ENCODE measurements at places on chromosomes 3 and 15. TPM values are rescaled to one million over a fixed set of nuclear protein-coding genes. Genes with fewer than 3 reads are reported as not detected.

GRCh38 chr3:128307781-128308469 lies 154.6 kb downstream of the EEFSEC start:
- H3K27ac ChIP-seq: no peak overlapping the region
- H3K36me3 ChIP-seq: no peaks in the 10 kb centered on the region
- no peaks in the 10 kb centered on the region for H3K4me1 ChIP-seq
- DNase-seq: no peak
- H3K27me3 ChIP-seq: no peaks in the 10 kb centered on the region

GRCh38 chr3:195551381-195551978 lies 8.4 kb upstream of the PPP1R2 start:
- no peaks in the 10 kb centered on the region for H3K27me3 ChIP-seq
- no peak overlapping the region for H3K4me3 ChIP-seq
- H3K4me1 ChIP-seq: peaks cover 10% of the 10 kb centered on the region
- DNase-seq: no peak
- no peaks in the 10 kb centered on the region for H3K36me3 ChIP-seq

DNA sequence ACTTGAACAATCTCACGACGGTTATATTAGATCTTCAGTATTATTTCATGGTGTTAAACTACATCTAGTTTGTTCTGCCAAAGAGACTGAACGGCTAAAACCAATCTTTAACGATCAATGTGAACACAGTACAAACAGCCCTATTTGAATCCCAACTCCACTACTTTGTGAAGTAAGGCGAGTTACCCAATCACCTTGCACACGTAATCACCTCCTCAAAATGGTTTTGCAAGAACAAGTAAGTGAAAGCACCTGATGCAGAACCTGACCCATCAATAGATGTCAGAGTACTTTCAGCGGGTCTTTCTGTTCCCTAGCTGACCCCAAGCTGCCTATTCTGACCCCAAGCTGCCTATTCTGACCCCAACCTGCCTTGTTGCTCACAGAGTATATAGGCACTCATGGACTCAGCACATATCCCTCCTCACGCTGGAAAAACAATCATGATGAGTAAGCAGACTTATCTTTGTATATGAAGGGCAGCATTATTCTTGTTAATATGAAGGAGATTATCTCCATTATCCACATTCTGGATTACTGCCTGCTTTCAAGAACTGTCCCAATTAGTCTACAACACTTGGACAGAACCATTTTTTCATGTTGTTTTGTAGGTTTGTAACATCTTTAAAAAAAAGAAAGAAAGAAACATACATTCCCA lies 3.7 kb downstream of the KPNA1 start:
- H3K4me3 ChIP-seq: no peak overlapping the region
- H3K36me3 ChIP-seq: no peaks in the 10 kb centered on the region
- DNase-seq: no peak
- peak overlapping the region; percentile 3 for H3K27ac ChIP-seq
- H3K4me1 ChIP-seq: peaks cover 25% of the 10 kb centered on the region

- H3K27ac ChIP-seq: no peak overlapping the region
- no peak overlapping the region for H3K4me3 ChIP-seq
- no peaks in the 10 kb centered on the region for H3K4me1 ChIP-seq
- H3K27me3 ChIP-seq: no peaks in the 10 kb centered on the region
- no peaks in the 10 kb centered on the region for H3K36me3 ChIP-seq
These were observed 13.1 kb upstream of the RAB8B start for GRCh38 chr15:63176302-63176701.

GRCh38 chr15:25859838-25860645 lies 3.1 kb downstream of the ATP10A start:
- H3K4me1 ChIP-seq: peaks cover 12% of the 10 kb centered on the region
- H3K27ac ChIP-seq: peak overlapping the region; percentile 83
- H3K27me3 ChIP-seq: no peaks in the 10 kb centered on the region
- no peak overlapping the region for H3K4me3 ChIP-seq
- no peaks in the 10 kb centered on the region for H3K36me3 ChIP-seq

DNA sequence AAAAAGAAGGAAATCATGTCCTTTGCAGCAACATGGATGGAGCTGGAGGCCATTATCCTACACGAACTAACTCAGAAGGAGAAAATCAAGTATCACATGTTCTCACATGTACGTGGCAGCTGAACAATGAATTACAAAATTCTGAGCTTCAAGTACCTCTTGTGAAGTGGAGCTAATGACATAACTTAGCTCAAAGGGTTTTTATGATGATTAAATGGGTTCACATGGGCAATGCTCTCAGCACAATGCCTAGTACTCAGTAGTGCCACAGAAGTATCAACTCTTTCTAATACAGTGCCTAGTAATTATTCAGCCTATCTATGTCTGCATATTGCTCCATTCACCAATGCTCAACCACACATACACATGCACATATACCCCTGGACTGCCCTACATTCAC lies 407.5 kb upstream of the WNT5A start:
- no peak for DNase-seq
- no peak overlapping the region for H3K4me3 ChIP-seq
- H3K36me3 ChIP-seq: no peaks in the 10 kb centered on the region
- no peaks in the 10 kb centered on the region for H3K4me1 ChIP-seq
- H3K27ac ChIP-seq: no peak overlapping the region

DNA sequence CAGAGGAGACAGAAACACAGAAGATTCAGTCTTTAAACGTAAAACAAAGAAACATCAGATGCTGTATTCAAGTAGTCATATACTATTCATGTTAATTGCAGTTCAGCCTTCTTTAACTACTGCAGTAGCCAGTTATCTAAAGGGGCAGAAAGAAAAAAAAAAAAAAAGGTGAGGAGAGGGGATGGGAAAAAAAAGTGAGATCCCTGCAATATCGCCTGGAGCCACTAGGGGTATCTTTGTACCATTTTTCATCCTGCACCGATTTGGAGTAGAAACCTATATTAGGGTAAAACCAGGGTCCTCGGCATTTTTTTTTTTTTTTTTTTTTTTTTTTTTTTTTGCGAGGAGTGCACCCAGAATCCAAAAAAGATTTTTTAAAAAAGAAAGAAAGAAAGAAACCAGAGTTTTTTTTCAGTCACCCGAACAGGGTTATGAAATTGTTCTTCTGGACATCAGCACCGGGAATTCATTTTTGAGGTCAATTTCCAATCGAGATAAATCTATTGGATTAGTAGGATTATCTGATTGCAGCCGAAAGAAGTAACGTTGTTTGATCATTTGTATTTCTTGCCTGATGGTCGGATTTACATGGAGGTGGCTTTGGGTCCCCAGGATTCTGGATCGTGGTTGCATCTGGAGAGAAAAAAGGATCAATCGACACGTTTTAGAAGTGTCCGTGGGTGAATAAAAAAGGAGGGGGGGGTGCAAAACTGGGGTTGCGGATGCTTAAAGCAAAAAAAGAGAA lies 186.7 kb downstream of the NLGN1 start:
- H3K4me3 ChIP-seq: peak overlapping the region; percentile 62
- H3K27me3 ChIP-seq: no peaks in the 10 kb centered on the region
- DNase-seq: no peak
- H3K4me1 ChIP-seq: peaks cover 13% of the 10 kb centered on the region
- no peak overlapping the region for H3K27ac ChIP-seq

DNA sequence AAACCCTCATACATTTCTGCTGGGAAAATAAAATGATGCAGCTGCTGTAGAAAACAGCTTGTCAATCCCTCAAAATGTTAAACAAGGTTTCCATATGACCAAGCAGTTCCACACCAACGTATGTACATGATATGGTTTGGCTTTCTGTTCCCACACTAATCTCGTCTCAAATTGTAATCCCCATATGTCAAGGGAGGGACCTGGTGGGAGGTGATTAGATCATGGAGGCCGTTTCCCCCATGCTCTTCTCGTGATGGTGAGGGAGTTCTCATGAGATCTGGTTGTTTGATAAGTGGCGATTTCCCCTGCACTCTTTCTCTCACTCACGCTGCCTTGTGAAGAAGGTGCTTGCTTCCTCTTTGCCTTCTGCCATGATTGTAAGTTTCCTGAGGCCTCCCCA lies 100.6 kb upstream of the SLC24A5 start:
- H3K27ac ChIP-seq: no peak overlapping the region
- DNase-seq: no peak
- H3K36me3 ChIP-seq: no peaks in the 10 kb centered on the region
- no peaks in the 10 kb centered on the region for H3K27me3 ChIP-seq

The KCNMB2 gene
- not detected for total RNA-seq

The GOLGA8R gene
- total RNA-seq: 1.1 TPM

The ADAMTS17 gene
- total RNA-seq: 5.2 TPM

The DAZL gene
- total RNA-seq: not detected

The SLC9A9 gene
- 18.8 TPM for total RNA-seq
